GM12891 (cell line): ENCODE measurements at places on chromosomes 6 and 20.

DNA sequence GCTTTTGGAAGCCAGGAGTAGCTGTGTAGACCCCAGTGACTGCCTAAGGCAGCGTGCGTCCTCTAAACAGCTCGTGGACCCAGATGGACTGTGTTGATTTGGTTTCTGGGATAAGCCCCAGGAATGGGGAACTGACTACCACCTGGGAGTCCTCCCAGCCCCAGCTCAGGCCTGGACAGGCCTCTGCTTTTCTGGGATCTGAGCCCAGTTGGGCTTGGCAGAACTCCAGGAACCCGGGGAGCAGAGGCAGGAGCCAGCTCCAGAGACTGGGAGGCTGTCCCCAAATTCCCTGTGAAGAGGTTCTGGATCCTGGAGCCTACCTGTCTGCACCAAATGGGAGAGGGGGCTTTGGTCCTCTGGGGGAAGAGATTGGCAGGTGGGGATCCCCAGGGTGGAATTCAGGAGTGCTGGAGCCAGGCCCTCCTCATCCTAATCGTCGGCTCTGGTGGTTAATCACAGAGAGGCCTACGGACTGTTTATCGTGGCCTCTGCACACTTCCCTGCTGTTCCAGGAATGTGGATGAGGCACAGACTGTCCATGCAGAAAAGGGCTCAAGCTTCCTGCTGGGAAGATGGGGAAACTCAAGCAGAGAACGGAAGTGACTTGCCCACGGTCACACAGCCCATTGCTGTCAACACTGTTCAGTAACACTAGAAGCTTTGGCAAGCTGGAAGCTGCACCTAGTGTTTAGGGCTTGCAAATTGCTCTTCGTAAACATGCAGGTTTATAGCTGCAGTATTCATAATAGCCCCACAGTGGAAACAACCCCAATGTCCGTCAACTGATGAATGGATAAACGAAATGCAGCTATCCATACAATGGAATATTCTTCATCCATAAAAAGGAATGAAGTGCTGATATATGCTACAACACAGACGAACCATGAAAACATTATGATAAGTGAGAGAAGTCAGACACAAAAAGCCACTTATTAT is 100.6 kb downstream of the KCNB1 start:
- no peak for DNase-seq

GRCh38 chr20:31537890-31538289 is 23.6 kb downstream of the HM13 start:
- no peak for DNase-seq

DNA sequence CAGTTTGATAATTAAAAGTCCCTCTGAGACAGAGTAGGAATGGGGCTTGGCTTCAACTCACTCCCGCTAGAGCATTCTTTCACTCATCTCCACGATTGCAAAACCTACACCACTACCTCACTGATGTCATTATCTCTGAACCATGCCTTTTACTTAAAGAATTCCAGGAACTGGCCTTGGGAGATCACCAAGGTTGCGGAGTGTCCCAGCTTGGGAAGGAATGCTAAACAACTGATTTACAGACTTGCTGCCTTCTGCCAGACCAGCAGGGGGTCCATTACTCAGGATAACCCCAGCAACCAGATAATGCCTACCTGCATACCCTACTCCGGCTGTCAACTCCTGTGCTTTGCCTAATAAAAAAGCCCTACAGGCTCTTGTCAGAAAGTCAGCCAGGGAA is 102.2 kb upstream of the RALGAPA2 start:
- no peak for DNase-seq

- no peak for DNase-seq
These were observed 52.2 kb downstream of the TPBG start for GRCh38 chr6:82415820-82416219.

DNA sequence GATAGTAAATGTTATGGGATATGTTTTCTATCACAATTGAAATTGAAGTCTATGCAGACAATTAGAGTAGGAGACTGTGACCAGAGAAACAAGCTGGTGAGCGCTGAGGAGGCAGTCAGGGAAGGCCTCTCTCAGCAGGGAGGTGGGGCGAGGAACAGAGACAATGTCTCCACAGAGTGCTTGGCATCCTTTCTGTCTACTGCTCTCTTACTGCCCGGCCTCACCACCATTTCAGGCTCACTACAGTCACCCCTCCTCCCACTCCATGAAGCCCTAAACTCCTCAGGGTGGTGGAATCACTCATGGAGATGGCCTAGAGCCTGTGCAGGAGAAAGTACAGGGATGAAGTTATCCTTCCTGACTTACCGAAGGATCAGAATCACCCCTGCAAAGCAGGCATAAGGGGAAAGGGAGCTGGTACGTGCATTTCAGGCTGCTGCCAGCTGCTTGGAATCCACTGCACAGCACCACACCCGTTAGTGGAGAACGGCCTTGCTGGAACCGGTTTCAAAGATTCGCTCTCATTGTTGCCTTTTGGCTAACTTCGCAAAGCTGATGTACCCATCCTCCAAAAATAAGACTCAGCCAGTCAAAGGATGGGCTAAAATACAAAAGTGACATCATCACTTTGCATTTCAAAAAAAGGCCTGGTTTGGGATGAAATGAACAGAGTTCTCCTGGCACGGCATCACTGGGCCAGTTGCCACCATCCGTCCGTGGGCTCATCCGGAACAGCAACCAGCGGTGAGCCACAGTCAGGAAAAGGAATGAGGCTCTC is 67.3 kb downstream of the SLC22A23 start:
- no peak for DNase-seq

- no peak for DNase-seq
These were observed 53.4 kb upstream of the ECI2 start for GRCh38 chr6:4188801-4189200.

GRCh38 chr20:13739731-13740649 is 44.7 kb downstream of the ESF1 start:
- no peak for DNase-seq

GRCh38 chr6:158037771-158038170 is 56.1 kb downstream of the SYNJ2 start:
- DNase-seq: no peak

DNA sequence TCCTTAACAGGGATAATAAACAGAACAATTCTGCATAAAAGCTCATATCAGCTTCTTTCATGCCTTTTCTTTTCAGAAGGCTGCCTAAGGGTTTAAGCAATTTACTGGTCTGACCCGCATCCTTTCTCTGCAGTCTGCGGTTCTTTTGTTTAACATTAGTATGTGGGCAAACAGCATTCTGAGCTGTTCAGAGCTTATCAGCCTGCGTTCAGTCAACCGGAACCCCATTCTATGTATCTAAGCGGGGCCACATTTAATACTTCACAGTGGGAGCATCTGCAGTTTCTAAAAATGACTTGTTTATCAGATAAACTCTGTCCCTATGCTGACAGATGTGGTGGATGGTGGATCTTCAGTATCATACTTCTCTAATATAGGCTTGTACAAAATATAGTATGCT is 758.9 kb upstream of the MMS22L start:
- DNase-seq: no peak

DNA sequence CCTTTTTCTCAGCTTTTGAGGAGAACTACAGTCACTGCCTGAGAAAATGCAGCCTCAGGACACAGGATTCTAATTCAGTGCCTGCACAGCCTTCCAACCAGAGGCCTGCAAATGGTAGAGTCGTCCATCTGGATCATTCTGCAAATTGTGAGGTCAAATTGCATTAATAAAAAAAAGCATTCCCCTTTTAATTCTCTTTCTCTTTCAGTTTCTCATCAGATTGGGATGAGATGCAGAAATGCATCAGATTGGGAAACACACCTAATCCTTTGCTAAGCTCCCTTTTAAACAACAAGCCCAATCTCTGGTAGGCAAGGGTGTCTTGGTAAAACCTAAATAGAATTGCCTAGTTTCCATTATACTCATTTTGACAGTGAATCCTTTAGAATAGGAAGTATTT is 838.8 kb downstream of the MAFB start:
- no peak for DNase-seq

DNA sequence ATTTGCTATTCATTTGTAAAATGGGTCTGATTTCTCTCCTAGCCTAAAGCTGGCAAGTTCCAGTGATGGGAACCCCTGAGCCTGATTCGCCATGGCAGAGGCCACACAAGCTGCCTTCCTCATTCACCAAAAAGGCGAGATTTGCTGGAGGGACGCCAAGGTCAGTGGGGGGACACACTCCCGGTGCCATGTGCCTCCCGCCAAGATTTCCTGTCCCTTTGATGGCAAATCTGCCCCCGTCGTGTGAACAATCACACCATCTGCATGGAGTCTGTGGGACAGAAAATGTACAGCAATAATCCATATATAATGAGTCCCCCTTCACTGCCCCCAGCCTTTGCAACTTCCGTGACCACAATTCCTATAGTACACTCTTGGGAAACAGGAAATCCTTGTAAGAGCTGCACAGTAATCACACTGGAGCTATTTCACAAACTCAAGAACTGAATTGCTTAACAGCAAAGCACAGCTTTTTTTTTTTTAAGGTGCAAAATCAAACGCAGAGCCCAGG is 15.7 kb upstream of the IGF2R start:
- DNase-seq: no peak

- no peak for DNase-seq
These were observed 46.4 kb downstream of the IMPG1 start for GRCh38 chr6:76026101-76026500.

GRCh38 chr20:62984666-62985443 is 21.9 kb downstream of the BHLHE23 start:
- no peak for DNase-seq

DNA sequence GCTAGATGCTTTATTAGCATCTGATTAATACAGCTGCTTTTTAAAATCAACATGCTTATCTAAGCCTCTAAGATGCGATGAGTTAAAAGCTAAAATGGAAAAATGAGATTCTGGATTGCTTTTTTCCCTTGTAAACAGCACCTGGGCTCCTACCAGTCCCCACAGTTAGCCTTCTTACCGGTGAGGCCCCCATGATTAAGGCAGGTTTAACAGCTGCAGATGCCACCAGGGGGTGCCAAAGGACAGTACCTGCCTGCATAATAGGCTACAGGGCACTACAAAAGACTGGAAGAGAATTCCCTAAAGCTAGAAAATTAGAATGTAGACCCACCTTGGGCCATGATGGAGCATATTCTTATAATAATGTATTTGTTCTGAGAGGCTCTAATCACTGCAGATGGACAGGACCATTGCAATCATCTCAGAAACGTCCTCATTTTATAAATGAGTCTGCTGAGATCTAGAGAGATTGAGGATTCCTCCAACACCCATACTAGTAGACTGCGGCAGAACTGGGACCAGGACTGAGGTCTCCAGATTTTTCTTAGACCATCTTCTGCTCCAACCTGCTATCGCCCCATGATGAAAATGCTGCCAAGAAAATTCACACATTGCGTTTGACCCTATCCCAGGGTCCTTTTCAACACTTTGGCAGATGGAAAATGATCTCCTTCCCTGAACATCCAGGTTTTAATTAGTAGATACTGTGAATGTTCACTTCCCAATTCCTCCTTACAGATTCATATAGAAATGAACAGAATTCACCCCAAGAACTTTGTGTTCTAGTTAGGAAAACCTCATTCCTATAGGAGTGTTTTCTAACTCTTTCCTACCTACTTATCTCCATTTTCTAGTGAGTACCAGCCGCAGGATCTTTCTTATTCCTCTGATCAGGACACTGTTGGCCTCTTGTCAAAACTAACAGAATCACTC is 148.8 kb downstream of the RPS12 start:
- DNase-seq: peak; percentile 8

GRCh38 chr20:38247166-38247509 is 13.4 kb downstream of the KIAA1755 start:
- no peak for DNase-seq

GRCh38 chr6:122803171-122803661 is 14.2 kb downstream of the SMPDL3A start:
- DNase-seq: no peak

DNA sequence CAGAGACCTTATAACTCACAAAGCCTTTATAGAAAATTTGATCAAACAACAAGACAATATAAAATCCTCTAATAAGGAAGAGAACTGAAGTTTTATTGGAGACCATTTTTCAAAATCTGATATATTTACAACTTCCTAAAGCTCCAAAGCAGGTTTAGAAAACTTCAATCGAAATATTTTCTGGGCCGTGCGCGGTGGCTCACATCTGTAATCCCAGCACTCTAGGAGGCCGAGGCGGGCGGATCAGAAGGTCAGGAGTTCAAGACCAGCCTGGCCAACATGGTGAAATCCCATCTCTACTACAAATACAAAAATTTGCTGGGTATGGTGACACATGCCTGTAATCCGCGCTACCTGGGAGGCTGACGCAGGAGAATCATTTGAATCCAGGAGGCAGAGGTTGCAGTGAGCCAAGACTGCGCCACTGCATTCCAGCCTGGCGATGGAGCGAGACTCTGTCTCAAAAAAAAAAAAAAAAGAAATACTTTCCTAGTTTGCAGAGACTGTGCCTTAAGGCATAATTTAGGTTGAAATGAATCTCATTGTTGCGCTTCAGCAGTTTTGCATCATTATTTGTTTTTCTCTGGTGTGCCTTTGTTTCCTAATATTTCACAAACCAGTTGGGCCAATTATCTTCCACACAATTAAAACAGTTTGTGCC is 60.6 kb upstream of the ASIP start:
- DNase-seq: no peak

- no peak for DNase-seq
These were observed 43.6 kb downstream of the CTCFL start for GRCh38 chr20:57481281-57481711.

- DNase-seq: no peak
These were observed 381.4 kb downstream of the SMOC2 start for GRCh38 chr6:168822376-168822775.

- DNase-seq: no peak
These were observed 17.9 kb upstream of the CNKSR3 start for GRCh38 chr6:154528310-154528915.

GRCh38 chr6:156760377-156760776 is 16.8 kb upstream of the ARID1B start:
- no peak for DNase-seq

- no peak for DNase-seq
These were observed 27.3 kb upstream of the STX16 start for GRCh38 chr20:58623579-58624473.

- peak; percentile 64 for DNase-seq
These were observed 65.7 kb upstream of the TOP1 start for GRCh38 chr20:40962733-40963504.

DNA sequence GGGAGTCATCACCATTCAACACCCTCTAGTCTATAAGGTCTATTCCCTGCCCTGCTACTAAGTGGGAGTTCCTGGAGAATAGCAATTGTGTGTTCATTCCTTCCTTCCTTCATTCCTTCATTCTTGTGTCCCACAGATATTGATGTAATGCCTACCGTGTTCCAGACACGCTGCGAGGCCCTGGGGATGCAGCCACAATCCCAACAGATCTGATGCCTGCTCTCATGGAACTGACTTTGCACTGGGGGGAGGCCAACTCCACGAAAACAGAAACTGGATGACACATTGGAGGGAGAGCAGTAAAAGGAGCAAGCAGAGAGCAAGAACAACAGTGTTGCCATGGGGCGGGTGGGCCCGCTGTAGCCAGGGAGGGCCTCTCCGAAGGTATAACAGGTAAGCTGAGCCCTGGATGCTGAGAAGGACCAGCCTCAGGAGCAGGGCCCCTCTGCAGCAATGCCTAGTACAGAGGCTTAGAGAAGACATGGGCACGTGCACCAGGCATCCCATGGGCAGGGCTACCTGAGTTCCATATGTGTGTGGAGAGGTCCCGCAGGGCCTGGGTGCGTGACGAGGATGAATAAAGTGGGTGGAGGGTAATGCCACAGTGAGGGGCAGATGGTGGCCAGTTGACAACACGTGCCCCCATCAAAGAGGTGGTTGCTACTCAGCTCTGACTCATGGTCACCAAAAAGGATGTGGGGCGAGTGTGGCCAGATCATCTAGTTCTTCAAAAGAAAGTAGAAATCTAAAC is 173.9 kb downstream of the NFATC2 start:
- DNase-seq: no peak

GRCh38 chr6:110356778-110357177 is 1.4 kb downstream of the METTL24 start:
- no peak for DNase-seq

- DNase-seq: peak; percentile 84
These were observed at the start of gene LRRC73 for GRCh38 chr6:43509984-43510826. LRRC73 (minus strand) TSS chr6:43510346; CDS start chr6:43509785, 561 bp downstream.
